ENCODE measurements at places on chromosomes 4 and X.
A peak's percentile ranks its signal among the peaks of the same experiment; 100 is the strongest.

- no peak for DNase-seq
Measured at GRCh38 chr4:106444557-106444956, 76.0 kb upstream of the GIMD1 start.

DNA sequence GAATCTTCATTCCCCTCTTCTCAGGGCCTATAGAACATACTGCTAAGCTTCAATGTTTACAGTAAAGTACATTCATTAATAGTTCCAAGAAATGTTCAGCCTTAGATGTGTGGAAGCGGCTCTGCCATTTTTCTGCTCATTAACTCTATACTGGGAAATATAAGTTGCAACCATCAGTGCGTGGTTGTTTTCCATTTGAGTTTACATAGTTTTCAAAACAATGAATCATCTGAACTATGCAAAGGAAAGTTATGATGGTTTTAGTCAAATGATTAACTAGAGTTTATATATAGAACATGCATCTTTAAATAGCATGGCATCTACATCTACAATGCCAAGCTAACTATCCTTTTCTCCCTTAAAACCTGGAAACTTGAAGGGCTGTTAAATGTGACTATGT is 29.6 kb downstream of the LEF1 start:
- no peak for DNase-seq

DNA sequence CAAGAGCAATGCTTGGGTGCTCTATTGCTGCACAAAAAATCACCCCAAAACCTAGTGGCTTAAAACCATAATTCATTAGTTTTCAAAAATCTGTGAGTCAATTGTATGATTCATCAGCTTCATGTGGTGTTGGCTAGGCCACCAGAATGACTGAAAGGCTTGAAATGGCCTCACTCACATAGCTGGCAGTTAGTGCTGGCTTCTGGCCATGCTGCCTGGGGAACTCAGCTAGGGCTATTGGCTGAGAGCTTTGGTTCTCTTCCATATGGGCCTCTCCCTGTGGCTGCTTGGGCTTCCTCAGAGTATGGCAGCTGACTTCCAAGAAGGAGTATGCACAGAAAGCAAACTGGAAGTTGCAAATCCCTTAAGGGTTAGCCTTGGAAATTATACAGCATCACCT is 3.1 kb upstream of the MTMR1 start:
- no peak for DNase-seq

GRCh38 chr4:189202869-189203271 is 737.8 kb upstream of the FRG1 start:
- DNase-seq, result no peak

- DNase-seq, result no peak
Measured at GRCh38 chrX:64976673-64977040, 407 bp upstream of the ZC4H2 start.

DNA sequence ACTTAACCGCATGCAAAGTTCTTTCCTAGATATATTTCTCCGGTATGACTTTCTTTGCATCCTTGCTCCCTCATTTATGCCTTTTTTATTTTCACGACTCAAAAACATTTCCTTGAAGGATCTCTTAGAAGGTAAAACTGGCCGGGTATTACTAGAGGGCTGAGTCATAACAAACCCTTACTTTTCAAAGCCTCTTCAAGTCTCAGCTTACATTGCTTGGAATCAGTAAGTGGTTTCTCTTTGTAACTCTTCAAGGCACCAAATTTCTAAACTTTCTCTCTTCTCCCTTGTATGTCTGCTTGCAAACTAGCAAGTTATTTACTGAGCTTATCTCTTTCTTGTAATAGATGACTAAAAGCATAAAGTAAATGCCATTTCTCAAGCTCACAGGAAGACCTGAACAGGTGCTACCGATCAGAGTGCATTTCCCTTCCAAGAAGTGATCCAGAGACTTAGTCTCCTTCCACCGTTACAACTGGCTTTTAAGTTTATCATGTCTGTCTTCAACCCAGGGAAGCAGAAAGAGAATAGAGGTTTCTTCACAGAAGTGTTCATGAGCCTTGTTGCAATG is 75.5 kb downstream of the ANXA10 start:
- no peak for DNase-seq

DNA sequence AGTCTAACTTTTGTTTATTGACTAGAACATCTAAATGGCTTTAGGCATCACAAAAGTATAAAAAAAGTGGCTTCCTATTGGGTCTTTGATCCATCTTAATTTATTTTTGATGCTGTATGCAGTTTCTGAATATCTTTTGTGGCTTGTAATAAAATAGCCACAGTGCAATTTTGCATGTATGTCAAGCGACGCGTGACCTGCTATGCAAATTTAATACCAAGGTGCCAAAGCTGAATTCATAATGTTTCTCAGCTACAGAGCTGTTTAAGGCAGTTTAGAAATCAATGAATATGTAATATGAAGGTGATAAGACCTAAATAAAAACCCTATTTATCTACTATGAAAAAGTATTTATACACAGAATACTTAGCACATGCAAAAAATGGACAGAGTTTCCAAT is 197.8 kb downstream of the AFF2 start:
- DNase-seq, result no peak

- DNase-seq, result no peak
Measured at GRCh38 chrX:122770581-122770980, 413.5 kb upstream of the GRIA3 start.

GRCh38 chrX:153662266-153662665 is 11.3 kb downstream of the PNCK start:
- peak; percentile 22 for DNase-seq

DNA sequence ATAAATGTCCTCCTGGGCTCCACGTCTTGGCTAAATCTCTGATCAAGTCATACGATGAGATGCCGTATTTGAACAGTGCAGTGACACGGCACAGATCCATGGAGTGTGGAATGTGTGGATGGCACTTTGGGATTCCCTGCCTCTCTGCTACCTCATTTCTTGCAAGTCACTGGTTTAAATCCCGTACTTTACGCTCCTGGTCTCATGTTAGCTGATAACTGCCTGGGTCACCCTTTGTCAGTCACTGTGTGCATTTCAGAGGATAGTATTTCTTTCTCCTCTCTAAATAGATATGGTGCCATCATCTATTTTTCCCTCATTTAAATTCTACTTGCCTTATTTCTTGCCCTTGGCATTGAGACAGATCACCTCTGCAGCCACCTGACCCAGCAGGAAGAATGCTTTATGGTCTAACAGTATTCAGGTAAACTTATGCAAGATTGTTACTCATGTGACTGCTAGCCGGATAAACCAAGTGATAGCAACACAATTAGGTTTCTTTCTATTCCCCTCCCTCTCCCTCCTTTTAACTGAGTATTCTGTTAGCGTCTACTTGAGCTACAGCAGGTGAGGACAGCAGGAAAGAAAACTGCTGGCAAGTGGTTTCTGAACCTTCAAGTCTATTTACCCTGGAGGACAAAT is 2.8 kb downstream of the EGF start:
- no peak for DNase-seq

GRCh38 chr4:15495621-15496020 is 25.9 kb downstream of the CC2D2A start:
- no peak for DNase-seq

DNA sequence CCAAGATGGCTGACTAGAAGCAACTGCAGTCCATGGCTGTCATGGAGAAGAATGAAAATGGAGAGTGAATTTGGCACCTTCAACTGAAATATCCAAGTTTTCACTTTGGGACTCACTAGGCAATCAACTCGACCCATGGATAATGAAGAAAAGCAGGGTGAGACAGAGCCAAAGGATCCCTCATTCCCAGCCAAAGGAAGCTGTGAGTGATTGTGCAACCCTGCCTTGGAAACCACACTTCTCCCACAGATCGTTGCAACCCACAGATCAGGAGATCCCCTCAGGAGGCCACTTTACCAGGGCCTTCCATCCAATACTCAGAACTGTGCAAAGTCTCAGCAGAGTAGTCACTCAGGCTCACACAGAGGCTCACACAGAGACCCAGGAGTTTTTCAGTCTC is 4.5 kb downstream of the CFAP299 start:
- no peak for DNase-seq

- DNase-seq, result no peak
Measured at GRCh38 chrX:150869450-150869849, 29.0 kb downstream of the CD99L2 start.

DNA sequence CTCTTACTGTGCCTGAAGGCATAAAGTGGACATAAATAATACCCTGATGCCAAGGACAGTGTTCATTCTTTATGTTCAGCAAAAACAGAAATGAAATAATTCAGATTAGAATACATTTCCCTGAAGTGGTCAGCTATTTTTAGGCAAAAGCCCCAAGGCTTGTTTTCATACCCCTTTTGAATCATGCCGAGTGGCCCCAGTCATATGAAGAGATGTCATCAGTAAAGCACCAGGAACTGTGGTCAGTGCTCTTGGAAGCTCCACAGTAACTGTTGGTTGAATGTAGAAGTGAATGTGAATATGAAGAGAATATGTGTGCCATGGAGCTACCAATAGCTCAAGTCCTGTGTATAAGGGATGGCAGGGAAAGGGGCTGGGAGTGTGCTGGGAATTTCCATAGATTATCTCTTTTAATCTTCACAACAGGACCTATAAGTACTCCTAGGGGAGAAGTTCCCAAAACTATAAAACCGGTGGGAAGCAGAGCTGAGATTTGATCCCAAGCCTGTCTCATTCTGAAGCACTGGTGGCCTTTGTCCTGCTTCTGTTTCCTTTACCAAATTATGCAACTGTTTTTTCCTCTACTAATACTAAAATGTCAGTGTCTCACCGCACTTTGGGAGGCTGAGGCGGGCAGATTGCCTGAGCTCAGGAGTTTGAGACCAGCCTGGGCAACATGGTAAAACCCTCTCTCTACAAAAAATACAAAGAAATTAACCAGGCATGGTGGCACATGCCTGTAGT is 52.6 kb downstream of the FNIP2 start:
- no peak for DNase-seq

DNA sequence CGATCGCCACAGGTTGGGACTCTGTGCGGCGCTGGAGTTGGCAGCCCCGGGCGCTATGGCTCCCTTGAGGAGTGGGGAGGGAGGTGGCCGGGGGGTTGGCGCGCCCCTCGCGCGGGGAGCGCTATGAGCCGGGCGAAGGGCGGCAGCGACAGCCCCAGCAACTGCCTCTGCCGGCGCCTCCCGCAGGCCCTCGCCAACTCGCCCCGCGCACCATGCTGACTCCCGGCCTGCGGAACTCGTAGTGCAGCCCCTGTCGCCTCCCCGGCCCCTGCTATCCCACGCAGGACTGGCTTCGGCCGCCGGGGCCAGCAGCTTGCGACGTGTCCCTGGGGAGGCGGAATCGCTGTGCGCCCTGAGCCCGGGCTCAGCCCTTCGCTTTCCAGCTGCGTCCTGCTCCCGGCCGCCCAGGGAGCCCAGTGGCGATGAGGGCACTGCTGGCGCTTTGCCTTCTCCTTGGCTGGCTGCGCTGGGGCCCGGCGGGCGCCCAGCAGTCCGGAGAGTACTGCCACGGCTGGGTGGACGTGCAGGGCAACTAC is 415 bp downstream of the SHISA3 start:
- no peak for DNase-seq

Measured in stimulated activated CD8-positive, alpha-beta memory T cell treated with anti-CD3 and anti-CD28 coated beads, Interleukin-7, amount 100 ng/mL, for 1 hour (primary cell).